ENCODE measurements at places on chromosomes 2 and 18.

DNA sequence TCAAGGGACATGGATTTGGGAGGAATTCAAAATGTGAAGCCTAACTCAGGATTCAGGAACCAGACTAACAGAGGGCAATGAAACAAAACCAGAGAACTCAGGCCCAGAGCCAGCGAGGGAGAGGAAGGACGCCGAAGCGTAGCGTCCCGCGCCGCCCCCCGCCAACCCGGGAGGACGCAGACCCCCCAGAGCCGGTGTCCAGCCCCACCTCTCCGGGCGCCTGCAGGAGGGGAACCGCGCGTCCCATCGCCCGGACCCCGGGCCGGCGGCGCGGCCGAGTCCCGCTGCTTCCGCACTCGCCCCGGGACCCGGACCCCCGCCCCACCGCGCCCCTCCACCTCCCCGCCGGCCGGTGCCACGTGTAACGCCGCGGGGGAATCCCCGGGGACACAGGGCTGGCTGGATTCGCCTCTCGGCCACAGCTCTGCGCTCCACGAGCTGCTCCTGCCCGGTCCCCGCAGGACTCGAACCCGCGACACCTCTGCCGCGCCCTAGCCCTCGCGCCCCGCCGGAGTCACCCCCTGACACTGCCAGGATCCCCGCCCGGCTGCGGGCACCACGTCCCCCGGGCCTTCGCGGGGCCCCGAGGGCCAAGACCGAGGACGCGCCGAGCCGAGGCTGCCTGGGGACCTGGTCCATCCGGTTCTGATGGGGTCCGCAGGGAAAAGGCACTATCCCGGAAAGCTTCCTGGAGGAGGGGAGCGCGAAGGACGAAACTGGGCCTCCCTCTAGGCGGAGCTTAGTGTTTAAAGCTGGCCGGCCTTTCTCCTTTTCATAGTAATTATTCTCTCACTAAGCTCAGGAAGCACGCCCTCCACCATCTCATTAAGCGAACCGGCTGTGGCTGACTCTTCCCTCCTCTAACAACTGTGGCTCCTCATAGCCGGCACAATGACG is 40.4 kb upstream of the FAM124B start:
- DNase-seq, result peak; percentile 24

DNA sequence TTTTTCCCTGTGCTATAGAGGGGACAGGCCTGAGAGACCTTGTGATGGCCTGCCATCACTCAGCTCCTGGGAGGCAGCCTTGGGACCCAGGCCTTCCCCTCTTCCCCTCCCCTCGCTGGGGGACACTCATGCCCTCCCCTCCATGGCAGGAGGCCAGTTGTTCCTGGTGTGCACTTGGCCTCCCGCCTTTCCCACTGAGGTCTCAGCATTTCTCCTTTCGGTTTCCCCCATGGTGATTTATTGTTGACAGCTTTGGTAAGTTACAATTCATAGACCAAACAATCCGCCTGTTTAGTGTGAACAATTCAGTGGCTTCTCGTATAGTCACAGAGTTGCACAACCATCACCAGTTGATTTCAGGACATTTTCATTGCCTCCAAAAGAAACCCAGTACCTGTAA is 10.2 kb upstream of the CNDP1 start:
- no peak for DNase-seq

- DNase-seq, result no peak
These were observed 211.8 kb upstream of the DSEL start for GRCh38 chr18:67728364-67728763.

- DNase-seq, result no peak
These were observed 76.7 kb downstream of the MRPS9 start for GRCh38 chr2:105114551-105114950.

GRCh38 chr2:128316777-128317180 is 1.9 kb downstream of the HS6ST1 start:
- no peak for DNase-seq

- no peak for DNase-seq
These were observed 41.3 kb upstream of the IL1R1 start for GRCh38 chr2:102101097-102101848.

GRCh38 chr2:161115605-161116380 is 44.4 kb upstream of the TANK start:
- DNase-seq, result no peak

DNA sequence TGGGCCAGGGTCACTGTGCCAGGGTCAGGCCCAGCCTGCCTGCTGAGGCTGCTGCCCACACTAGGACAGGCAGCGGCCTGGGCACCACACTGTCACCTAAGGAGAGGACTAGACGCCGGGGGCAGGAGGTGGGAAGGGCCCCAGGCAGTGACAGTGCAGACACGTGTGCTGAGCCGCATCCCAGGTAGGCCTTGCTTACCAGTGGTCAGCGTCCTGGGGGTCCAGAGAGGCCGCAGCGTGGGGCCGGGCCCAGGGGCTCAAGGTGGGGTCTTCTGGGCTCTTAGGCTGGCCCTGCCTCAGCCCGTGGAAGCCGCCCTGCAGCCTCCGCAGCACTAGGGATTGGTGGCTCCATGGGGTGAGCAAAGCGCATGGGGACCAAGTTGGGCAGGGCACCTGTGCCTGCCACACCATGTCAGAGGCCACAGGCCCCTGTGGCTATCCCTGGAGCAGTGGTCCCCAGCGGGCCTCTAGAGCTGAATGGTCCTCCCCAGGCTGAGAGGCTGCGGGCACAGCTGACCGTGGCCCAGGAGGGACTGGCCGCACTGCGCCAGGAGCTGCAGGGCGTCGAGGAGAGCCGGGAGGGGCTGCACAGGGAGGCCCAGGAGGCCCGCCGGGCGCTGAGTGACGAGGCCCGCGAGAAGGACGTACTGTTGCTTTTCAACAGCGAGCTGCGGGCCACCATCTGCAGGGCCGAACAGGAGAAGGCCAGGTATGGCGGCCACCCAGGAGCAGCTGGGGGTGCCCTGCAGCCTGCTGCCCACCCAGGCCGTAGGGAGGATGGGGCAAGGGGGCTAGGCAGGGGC is 35.2 kb upstream of the SNED1 start:
- no peak for DNase-seq

GRCh38 chr2:56784046-56784445 is 600.3 kb downstream of the CCDC85A start:
- DNase-seq, result no peak

GRCh38 chr2:198490748-198491147 is 686.4 kb downstream of the PLCL1 start:
- DNase-seq, result no peak

- no peak for DNase-seq
These were observed 42.9 kb downstream of the ARID5A start for GRCh38 chr2:96579422-96579821.

- no peak for DNase-seq
These were observed 21.0 kb upstream of the PAX3 start for GRCh38 chr2:222319586-222320435.

GRCh38 chr2:200756618-200757321 is 54.9 kb upstream of the BZW1 start:
- DNase-seq, result no peak

GRCh38 chr18:77100751-77101355 is 31.7 kb downstream of the MBP start:
- DNase-seq, result no peak

DNA sequence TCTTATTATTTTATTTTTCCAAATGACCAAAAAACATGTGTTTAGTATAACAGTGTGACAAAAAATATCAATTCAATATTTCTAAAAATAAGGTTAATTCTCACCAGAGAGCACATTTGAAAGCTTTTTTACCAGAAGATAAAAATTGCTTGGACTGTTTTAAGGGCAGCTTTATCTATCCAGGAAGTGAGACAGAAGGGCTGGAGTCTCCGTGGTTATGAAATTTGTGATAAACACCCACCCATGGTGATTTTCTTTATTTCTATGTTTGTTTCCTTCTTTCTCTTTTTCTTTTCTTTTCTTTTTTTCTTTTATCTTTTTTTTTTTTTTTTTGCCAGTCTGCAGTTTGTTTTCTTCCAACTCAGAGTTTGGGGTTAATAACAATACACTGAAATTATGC is 298.5 kb downstream of the PIEZO2 start:
- DNase-seq, result no peak

DNA sequence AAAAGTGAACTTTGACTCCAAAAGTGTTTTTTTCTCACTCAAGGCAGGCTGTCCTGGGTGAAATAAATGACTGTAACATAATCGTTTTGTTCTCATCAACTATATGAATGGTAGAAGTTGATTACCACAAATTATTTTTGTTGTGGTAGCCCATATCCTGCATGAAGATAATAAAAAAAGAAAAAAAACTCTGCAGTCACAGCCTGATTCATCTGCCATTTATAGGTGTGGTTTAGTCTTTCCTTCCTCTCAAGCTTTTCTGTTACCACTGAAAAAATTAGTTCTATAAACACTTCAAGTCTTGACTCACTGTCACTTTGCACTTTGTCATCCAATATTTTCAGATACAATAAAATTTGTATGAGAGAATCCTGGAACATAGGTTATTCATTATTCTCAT is 522.0 kb downstream of the PLCL1 start:
- no peak for DNase-seq

GRCh38 chr2:136383167-136383566 is 265.2 kb upstream of the CXCR4 start:
- no peak for DNase-seq

DNA sequence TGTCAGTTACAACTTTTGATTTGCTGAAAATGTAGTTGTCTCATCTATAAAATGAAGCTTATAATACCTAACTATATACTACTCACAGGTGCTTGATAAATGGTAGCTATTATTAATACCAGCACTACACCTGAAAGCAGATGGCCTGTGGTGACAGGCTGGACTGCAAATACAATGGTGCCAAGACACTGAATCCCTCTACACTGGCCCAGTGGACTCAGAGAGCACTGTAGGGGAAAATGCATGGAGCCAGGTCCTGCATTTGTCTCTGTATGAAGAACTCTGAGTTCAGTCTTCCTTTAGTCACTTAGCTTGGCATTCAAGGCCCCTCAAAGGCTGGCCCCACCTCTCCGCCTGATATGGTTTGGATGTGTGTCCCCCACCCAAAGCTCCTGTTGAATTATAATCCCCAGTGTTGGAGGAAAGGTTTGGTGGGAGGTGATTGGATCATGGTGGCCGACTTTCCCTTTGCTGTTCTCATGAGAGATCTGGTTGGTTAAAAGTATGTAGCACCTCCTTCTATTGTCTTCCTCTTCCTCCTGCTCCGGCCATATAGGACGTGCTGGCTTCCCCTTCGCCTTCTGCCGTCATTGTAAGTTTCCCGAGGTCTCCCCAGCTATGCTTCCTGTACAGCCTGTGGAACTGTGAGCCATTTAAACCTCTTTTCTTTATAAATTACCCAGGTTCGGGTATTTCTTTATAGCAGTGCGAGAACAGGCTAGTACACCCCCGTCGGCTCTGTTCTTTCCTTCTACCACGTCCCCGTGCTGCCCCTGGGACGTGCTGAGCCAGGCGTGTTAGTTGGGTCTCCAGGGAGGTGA is 11.1 kb upstream of the NTSR2 start:
- DNase-seq, result no peak

GRCh38 chr2:150532879-150533278 is 45.4 kb upstream of the RND3 start:
- no peak for DNase-seq

All from CD4-positive, alpha-beta T cell (primary cell).